Thoracic aorta (tissue), 2 donors: ENCODE measurements at places on chromosomes 4 and X. TPM values are rescaled to one million over a fixed set of nuclear protein-coding genes. Genes with fewer than 3 reads are reported as not detected.

DNA sequence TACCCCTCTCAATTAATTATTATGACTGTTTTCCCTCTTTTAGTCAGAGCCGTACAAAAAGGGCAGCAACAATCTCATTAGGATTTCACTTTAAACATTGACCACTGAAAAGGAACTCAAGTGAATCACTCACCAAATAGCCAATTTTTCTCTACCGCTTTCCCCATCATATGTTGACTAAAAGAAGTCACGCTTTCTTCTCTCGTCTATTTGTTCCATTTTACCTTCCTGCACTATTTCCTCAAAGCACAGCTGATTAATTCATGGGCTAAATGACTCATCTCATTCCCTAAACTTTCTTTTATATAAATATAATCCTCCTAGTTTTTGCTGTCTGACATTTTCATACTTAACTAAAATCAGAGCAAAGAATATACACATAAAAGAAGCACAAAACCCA, 8.2 kb downstream of the MID1 start:
- DNase-seq = no peak

DNA sequence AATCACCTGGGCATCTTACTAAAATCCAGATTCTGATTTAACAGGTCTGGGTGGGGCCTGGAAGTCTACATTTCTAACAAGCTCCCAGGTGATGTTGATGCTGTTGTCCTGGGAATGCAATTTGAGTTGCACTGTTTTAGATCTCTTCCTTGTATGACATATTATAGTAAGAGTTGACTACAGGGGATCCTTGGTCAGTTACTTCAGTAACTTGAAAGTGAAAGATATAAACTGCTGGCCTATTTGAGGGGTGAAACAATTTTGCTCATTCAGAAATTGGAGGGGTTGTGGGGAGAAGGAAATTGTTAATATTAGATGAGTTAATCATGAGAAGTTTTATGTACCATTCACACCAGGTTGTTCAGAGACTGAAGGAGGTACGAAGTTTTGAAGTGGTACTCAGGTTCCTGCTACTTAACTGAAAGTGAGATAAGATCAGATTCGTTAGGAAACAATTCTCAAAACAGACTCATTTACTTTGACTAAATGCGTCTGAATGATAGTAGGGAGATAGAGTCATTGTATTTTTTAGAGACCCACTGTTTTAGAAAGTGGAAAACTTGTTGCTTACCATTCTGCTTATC, 12.5 kb downstream of the SH2D1A start:
- DNase-seq = no peak

DNA sequence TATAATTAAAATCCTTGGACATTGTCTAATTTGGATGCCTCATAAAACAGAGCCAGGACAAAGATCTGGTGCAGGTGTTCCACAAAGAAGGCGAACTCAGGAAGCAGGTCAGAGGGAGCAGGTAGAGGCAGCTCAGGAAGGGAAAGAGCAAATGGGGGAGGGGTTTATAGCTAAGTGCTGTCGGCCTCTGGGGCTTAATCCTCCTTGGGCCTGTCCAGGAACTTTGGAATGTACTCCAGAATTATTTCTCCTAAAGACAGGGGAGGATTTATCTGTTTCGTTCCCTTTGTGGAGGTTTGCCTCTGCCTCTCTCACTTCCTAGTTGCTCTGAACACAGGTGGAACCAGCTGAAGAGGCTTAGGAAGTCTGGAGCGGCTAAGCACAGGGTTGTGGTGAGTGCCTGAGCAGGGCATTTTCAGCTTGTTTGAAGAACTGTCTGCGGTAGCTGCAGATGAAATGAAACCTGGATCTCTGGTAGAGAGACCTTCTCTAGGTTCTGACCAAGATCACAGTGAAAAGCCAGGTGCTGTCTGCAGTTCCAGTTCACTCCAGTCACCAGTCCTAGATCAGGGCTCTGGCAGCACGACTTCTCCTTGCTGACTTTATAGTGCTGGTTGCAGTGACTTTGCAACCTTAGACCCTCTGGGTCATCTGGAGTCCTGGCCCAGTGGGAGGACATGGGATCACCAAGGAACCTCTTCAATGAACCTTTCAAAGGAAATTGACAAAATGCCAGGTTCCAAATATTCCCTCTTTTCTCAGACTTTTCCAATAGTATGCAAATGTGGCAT, 519.2 kb downstream of the PCDH10 start:
- DNase-seq = no peak

DNA sequence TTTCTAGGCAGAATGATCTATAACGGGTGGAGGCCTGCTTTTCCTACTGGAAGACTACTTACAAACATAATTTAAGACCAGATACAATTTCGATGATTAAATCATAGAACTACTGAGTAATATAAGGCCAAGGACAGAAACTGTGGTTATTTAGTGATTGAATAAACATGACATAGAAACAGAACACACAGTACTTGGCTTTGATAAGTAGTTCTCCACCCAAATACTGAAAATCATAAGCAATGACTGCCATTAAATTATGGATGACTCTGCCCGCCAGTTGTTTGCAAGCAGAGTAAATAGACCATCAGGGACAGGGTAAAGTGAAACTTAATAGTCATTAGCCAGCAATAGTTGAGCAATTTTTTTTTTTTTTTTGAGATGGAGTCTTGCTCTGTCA, 17.2 kb upstream of the SMIM14 start:
- no peak for DNase-seq

- DNase-seq = no peak
Measured at GRCh38 chr4:149521611-149522425, 293.8 kb downstream of the IQCM start.

DNA sequence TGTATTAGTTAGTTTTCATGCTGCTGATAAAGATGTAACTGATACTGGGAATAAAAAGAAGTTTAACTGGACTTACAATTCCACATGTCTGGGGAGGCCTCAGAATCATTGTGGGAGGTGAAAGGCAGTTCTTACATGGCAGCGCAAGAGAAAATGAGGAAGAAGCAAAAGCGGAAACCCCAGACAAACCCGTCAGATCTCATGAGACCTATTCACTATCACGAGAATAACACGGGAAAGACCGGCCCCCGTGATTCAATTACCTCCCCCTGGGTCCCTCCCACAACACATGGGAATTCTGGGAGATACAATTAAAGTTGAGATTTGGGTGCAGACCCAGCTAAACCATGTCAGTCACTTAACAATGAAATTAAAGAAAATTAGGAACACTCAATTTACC, 499.1 kb downstream of the FSTL5 start:
- no peak for DNase-seq

PDGFRA gene
- total RNA-seq = 268 TPM

PDLIM3 gene
- 1,176 TPM for total RNA-seq
